ENCODE measurements at places on chromosomes 6 and 20. TPM values are rescaled to one million over a fixed set of nuclear protein-coding genes. Genes with fewer than 3 reads are reported as not detected.

Gene ADTRP
- total RNA-seq = 6.9 TPM

Gene RBM38
- total RNA-seq = 6.2 TPM

Gene NMBR
- 0.11 TPM for total RNA-seq

Gene ENPP5
- total RNA-seq = 0.55 TPM
